Tibial nerve (tissue), 4 donors: ENCODE measurements at places on chromosomes 1 and 21.

GRCh38 chr1:230375780-230376179 is 50.4 kb downstream of the PGBD5 start:
- no peak for DNase-seq

DNA sequence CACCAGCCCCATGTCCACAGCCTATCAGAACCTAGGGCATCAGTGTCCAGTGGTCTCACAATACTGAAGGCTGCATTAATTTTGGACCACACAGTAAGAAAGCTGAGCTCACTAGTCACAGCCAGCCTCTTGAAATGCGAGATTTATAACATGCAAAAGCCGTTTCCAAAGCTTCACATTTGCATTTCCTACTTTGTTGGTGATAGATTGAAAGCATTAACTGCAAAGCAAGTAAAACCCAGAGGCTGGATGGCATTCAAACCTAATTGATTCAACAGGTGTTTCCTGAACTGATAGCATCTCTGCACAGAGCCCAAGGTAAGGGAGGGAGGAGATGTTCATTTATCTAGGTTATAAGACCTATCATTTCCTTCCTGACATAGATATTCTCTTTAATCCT is 410.1 kb downstream of the OMA1 start:
- no peak for DNase-seq

DNA sequence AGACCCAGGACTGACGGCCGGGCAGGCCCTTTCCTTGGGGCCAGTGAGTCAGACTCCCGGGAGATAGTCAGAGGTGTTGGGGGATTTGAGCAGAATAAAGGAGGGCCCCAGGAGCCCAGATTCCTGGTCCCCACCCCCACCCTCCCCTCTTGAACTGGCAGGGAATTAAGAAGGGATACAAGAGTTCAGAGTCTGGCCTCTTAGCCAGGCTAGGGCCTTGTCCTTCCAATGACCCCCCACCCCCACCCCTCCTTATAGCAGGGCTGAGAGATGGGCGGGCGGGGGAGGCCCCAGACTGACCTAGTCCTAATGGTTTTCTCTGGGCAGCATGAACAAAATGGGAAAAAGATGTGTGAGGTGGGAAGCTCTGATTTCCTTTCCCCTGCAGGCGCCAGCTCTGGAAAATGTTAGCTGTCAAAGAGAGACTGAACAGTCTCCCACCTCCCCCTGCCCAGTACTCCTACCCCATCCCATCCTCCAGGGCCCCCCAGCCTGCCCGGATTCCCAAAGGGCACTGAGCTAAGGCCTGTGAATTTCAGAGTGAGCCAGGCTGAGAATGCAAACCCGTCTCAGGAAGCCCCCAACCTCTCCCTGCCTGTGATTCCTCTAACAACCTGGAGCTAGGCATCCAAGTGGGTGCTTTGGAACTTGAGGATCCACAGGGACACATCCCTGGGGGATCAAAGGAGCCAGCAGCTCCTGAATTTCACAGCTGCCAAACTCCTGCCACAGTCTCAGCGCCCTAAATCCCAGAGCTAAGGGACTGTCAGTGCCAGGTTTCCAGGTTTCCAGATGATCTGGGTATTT is 5.8 kb upstream of the CRABP2 start:
- DNase-seq: no peak

- DNase-seq: no peak
Measured at GRCh38 chr1:78440381-78440793, 50.4 kb upstream of the PTGFR start.
